ENCODE measurements at places on chromosomes 1 and 21.
A peak's percentile ranks its signal among the peaks of the same experiment; 100 is the strongest.

DNA sequence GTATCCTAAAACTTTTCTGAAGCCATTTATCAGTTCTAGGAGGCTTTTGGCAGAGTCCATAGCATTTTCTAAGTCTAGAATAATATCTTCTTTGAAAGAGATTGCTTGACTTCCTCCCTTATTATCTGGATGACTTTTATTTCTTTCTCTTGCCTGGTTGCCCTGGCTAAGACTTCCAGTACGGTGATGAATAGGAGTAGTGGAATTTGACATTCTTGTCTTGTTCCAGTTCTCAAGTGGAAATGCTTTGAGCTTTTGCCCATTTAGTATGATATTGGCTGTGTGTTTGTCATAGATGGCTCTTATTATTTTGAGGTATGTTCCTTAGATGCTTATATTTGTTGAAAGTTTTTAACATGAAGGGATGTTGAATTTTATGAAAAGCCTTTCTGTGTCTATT is 1647.9 kb downstream of the PLA2G4A start:
- no peak for DNase-seq

DNA sequence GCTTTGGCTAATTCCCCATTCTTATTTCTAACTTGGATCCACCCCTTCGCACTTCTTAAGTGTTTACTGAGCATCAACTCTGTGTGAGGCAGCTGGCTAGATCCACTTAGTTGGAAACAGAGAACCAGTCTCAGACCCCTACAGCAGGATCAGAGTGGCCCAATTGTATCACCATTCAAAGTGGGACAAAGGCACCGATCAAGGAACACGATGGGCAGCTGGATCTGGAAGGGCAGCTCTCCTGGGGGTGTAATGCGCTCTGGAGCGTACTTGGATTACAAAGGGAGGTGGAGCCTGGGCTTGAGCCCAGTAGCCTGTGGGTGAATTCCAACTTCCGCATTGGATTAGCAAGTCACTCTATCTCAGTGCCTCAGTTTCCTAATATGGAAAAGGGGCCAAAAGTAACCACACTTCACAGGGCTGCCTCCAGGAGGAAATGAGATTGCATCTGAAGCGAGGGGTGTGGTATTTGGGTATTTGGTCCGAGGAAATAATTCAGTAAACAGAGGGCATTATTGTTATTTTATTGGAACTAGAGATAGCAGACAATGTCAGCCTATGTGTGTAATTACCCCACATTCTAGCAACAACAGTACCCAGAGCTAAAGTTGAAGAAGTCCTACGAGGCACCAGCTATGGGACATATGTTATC is 11.9 kb downstream of the ECE1 start:
- no peak for DNase-seq

DNA sequence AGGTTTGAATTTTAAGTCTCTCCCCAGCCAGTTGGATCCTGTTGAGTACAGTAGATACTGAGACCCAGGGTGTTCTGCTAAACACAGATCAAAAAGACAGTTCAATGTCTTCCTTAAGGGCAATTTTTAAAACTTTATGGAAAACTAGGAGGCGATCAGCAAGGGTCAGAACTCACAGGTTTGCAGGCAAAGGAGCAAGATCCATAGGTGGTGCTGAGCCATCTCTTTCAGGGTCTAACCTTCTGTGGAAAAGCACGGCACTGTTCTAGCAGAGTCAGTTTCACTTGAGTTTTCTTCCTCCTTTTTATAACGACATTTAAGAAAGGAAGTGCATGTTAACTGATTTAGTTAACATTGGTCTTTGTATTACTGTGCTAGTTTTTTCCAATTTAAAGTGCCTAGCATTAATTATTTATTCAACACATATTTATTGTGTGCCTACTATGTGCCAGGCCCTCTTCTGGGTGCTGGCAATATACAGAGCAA is at the start of gene CD84:
Gene CD84 (minus strand): TSS at position 281 of the 486 bp plus-strand sequence. CDS start 59 bp downstream, at position 222.
- DNase-seq, result peak; percentile 78

GRCh38 chr1:42680921-42681683 is 1.1 kb upstream of the YBX1 start:
- DNase-seq, result peak; percentile 73

DNA sequence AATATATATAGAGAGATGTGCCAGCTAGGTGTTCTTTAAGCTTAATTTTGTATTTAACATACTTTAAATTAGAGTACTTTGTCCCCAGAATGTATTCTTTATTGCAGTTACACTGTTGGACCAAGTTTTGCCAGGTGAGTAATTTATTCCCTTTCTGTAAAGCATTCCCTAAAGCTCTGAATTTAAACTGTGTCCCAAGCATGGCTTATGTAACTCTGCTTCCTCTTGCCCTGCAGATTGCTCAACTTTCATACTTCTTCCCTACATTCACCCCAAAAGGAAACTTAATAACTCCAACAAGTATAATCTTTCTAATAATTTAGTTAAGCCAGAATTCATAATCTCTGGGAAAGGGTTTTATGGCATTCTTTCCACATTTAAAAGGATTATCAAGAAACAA is 5.6 kb downstream of the LYPLAL1 start:
- no peak for DNase-seq

DNA sequence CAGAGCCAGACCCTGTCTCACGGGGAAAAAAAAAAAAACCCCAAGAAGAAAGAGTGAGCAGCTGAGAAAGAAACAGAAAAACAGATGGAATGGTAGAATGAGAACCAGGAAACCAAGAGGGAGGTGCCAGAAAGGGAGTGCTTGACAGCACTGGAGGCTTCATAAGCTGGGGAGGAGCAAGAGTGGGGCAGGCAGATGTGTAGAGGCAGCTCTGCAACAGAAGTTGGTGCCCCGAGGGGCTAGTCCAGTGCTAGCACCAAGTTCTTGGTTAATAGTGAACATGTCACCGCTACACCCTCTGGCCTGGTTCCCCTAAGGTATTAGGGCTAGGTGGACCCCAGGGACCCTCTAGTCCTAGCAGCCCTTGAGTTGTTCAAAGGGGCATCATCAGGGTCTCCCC is 98.0 kb downstream of the TGFBR3 start:
- no peak for DNase-seq

GRCh38 chr1:29448456-29449235 is 212.3 kb downstream of the PTPRU start:
- DNase-seq, result no peak

DNA sequence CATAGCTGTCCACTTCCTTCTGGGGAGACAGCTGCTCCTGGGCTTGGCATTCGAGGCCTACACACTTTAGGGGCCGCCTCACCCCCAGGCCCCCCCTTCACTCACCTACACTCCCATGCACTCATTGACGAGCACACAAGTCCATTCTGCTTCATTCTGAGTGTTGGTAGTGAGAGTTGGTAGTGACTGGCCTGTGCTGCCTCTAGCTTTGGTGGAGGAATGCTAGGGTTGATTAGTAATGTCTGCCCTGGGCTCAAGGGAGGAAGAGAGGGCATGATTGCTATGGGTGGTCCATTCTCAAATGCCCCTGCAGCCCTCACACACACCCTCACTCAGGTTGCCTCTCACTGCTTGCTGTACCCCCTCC is 30.4 kb downstream of the TRIM11 start:
- peak; percentile 35 for DNase-seq

DNA sequence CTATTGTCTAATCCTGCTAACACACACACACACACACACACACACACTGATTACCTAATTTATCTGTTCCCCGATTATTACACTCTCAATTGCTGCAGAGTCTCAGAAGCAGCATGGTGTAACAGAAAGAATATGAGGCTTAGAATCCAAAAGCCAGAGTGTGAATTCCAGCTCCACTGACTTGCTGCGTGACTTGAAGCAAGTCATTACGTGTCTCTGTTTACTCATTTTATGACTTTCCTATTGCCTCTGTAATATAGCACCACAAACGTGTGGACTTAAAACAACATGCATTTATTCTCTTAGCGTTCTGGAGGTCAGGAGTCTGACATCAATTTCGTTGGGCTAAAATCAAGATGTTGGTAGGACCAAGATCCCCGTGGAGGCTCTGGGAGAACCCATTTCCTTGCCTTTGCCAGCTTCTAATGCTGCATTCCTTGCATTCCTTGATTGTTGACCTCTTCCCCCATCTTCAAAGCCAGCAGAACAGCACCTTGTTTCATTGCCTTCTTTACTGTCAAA is 55.9 kb upstream of the ATP5PO start:
- DNase-seq, result no peak
